ENCODE measurements at places on chromosomes 7 and 10. TPM values are rescaled to one million over a fixed set of nuclear protein-coding genes. Genes with fewer than 3 reads are reported as not detected.
A peak's percentile ranks its signal among the peaks of the same experiment; 100 is the strongest.

The NUP205 gene
- total RNA-seq, result 58.5 TPM

DNA sequence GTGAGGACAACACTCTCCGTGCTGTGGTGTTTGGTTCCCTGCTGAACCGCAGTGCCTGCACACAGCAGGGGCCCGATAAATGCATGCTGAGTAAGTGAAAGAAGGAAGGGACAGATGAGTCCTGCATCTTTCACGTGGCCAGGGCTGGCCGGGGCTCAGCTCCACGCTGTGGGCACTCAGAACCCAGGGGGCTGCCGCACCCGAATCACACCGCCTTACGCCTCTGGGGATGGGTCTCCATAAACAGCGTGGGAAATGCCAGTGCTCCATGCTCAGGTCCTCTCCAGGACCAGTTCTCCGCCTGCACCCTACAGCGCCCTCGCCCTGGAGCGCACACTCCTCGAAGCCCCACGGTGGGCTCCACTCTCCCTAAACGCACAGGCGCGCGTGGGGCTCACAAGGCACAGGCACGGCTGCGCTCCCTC is 38.1 kb downstream of the RASGEF1A start:
- peaks cover 5% of the 10 kb centered on the region for H3K27me3 ChIP-seq
- peak overlapping the region; percentile 64 for H3K4me3 ChIP-seq
- H3K27ac ChIP-seq, result peak overlapping the region; percentile 34
- no peak for DNase-seq

The VTI1A gene
- 53.6 TPM for total RNA-seq

The CHAT gene
- not detected for total RNA-seq

The TMEM176B gene
- 0.92 TPM for total RNA-seq

The SNCG gene
- not detected for total RNA-seq

- no peak overlapping the region for H3K4me3 ChIP-seq
- no peaks in the 10 kb centered on the region for H3K27me3 ChIP-seq
- H3K27ac ChIP-seq, result no peak overlapping the region
- no peak for DNase-seq
- peaks cover 8% of the 10 kb centered on the region for H3K4me1 ChIP-seq
These were observed 5.7 kb downstream of the FAM221A start for GRCh38 chr7:23685731-23686130.

GRCh38 chr7:33411020-33411419 is 281.7 kb downstream of the BBS9 start:
- no peaks in the 10 kb centered on the region for H3K36me3 ChIP-seq
- no peak overlapping the region for H3K4me3 ChIP-seq
- H3K27ac ChIP-seq, result no peak overlapping the region

DNA sequence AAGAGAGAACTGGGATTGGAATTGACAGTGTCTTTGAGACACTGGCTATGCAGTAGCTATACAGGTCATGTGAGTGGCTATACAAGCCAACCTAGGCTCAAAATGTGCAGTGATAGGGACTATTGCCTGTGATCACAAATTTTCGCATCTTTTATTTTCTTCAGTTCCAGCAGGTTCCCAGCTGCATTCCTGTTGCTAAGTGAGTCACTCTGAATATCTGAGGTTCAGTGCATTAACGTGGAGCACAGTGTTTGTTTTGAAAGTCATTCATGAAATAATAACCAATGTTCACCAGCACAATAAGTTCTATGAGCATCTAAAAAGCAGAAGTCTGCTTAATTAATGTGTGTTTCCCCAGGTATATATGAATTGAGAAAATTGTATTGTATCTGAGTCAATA is 1236.0 kb upstream of the CELF2 start:
- no peak overlapping the region for H3K4me3 ChIP-seq
- H3K27ac ChIP-seq, result no peak overlapping the region
- no peaks in the 10 kb centered on the region for H3K4me1 ChIP-seq
- no peaks in the 10 kb centered on the region for H3K27me3 ChIP-seq

The C7orf33 gene
- not detected for total RNA-seq

DNA sequence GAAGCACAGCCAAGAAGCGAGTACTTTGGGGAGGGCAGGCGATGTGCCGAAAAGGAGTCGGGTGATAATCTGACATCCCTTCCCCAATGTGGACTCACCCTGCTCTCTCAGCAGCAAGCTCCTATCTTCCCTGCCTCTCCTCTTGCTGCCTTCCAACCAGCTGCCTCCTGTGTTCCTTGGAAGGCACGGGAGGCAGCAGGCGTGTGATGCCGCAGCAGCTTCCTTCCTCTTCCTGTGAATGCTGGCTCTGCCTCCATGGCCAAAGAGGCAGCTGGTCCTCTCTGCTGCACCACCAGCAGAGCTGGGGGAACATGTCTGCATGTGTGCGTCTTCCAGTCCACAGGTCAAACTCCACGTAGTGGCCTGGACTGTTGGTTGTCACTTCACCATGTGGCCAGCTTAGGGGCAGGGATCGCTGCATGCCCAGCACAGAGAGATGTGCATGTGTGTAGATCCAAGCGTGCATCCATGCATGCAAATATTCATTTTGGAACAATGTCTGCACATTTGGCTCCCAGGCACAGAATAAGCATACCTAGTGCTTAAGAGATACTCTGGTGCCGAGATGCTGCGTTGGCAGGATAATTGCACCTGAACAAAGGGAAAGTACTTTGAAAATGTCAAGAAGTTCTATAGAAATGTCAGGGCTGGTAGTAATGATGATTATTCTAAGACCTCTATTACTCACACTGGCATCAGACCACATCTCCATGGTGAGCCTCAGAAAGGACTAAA is 499.8 kb downstream of the PLXNA4 start:
- no peak overlapping the region for H3K4me3 ChIP-seq
- DNase-seq, result no peak
- H3K4me1 ChIP-seq, result no peaks in the 10 kb centered on the region
- no peaks in the 10 kb centered on the region for H3K36me3 ChIP-seq
- H3K27ac ChIP-seq, result no peak overlapping the region
- no peaks in the 10 kb centered on the region for H3K27me3 ChIP-seq

GRCh38 chr7:31372231-31372959 is 31.9 kb upstream of the NEUROD6 start:
- H3K4me1 ChIP-seq, result no peaks in the 10 kb centered on the region
- H3K4me3 ChIP-seq, result no peak overlapping the region
- H3K36me3 ChIP-seq, result no peaks in the 10 kb centered on the region
- no peak for DNase-seq
- H3K27me3 ChIP-seq, result no peaks in the 10 kb centered on the region

GRCh38 chr10:24415455-24416125 is 206.7 kb downstream of the KIAA1217 start:
- H3K27me3 ChIP-seq, result no peaks in the 10 kb centered on the region
- no peak overlapping the region for H3K4me3 ChIP-seq
- no peak overlapping the region for H3K27ac ChIP-seq
- no peak for DNase-seq
- no peaks in the 10 kb centered on the region for H3K4me1 ChIP-seq

Data from T-cell (primary cell).